Foreskin keratinocyte (primary cell): ENCODE measurements at places on chromosomes 5 and 9. TPM values are rescaled to one million over a fixed set of nuclear protein-coding genes. Genes with fewer than 3 reads are reported as not detected.

PDLIM4 gene
- polyA plus RNA-seq = 162 and 190 TPM in 2 replicates

DNA sequence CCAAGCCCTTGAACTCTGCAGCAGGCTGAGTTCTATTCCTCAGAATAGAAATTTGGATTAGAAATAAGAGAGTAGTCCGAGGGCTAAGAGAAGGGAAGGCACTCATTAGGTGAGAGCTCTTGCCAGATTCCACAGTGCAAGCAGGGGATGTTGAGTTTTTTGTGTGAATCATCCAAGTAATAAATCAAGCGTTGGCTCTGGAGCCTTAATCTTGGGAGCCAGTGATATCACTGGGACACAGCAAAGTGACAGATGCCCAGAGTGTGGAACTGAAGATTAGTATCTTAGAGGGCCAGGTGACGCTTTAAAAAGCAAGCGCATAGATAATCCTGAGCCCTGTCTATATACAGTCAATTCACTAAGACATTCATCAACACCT lies 60.3 kb downstream of the FOXD1 start:
- DNase-seq = no peak

PCDHB3 gene
- 0.02 TPM in 1 of 2 replicates, not detected in the other for polyA plus RNA-seq

SLC46A2 gene
- not detected in 2 replicates for polyA plus RNA-seq

DNA sequence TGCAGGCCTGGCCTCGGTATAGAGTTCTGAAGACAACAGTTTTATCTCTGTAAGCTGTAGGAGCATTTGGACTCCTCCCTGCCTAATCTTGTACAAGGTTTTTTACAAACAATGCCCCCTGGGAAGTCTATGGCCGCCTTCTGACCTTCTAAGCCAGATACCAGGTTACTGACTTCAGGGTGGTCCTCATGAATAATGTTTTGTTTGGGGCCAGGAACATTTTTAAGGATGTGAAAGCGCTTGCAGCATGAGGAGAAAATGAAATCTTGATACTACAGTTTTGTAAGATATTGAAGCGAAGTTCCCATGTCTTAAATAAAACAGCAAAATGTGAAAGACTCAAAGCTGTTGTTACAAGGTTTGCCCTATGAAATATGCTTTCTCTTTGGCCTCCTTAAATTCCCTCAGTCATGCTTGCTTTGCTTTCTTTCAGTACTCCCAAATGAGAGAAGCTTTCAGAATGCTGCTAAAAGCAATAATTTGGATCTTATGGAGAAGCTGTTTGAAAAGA lies 5.2 kb downstream of the ANKDD1B start:
- no peak for DNase-seq

- no peak for DNase-seq
These were observed 102.2 kb downstream of the COL5A1 start for GRCh38 chr9:134743853-134744252.

TOMM5 gene
- polyA plus RNA-seq = 242 and 275 TPM in 2 replicates

TAS2R1 gene
- not detected in 2 replicates for polyA plus RNA-seq

GRCh38 chr5:137741718-137742117 lies 5.8 kb upstream of the KLHL3 start:
- no peak for DNase-seq

GRXCR2 gene
- polyA plus RNA-seq = not detected in 2 replicates

- no peak for DNase-seq
These were observed 1.1 kb upstream of the LPAR1 start for GRCh38 chr9:111039231-111039906.

SOX30 gene
- polyA plus RNA-seq = 0.02 TPM in 1 of 2 replicates, not detected in the other

DNA sequence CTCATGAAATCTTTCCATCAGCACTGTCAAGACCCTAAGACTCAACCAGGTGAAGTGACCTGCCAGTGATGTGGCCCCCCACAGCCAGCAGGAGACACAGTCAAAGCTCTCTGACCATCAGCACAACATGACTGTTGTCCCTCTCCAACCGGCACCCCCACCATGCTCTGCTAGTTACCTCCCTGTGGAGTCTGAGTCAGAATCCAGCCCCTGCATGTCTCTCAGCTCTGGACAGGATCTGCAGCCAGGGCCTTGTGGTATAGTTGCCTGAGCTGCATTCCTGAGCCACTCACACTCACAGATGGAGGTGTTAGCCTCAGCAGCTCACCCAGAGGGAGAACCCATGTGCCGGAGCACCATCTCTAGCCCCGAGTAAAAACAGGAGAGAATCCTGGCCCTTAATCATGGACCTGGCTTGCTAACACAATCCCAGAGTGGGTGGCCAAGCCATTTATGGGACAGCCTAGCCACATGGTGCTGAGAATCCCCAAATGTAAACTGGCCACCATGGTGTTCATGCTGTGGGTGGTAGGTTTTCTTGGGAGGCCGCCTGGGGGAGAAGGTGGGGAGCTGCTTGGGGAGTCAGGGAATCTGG lies 237.8 kb downstream of the PAPPA start:
- peak; percentile 93 for DNase-seq
